ENCODE measurements at places on chromosomes 4 and X. TPM values are rescaled to one million over a fixed set of nuclear protein-coding genes. Genes with fewer than 3 reads are reported as not detected.

- DNase-seq = no peak
Measured at GRCh38 chr4:117965622-117966021, 68.7 kb upstream of the NDST3 start.

DNA sequence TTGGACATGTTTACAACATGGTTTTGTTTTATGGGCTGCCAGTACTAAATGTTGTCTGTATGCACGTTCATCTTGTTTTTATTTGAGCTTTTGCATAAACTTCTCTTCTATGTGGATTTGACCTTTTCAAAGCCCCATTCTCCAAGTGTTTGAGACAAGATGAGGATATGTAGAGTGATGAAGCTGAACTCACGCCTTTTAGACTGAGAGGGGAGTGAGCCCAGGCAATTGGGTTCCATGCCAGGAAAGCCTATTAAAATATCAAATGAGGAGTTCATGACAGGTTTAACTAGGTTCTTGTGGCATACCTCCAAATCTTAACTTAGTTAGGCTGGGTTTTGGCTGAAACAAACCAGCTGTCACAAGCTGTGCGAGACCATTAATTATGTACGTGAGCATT is 170.4 kb upstream of the LDB2 start:
- no peak for DNase-seq

DNA sequence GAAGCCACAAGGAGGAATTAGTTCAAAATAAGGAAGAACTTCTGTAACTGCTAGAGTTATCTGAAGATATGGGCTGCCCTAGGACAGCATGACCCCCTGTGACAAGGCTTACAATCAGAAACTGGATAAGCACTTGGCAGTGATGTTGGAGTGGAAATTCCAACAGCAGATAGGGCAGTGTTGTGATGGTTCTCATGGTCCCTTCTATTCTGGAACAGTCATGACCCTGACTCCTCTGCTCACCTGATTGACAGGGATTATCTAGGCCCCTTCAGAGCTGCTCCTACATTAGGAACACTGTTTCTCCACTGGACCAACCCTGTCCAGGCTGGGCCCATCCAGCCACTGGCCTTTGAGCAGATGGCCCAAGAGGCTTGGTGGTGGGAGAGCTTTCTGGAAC is 17.9 kb downstream of the NALF2 start:
- no peak for DNase-seq

The TACR3 gene
- not detected for polyA plus RNA-seq
